ENCODE measurements at places on chromosomes 11 and 22.

GRCh38 chr11:44777209-44778194 lies 50.7 kb downstream of the TSPAN18 start:
- no peak for DNase-seq

DNA sequence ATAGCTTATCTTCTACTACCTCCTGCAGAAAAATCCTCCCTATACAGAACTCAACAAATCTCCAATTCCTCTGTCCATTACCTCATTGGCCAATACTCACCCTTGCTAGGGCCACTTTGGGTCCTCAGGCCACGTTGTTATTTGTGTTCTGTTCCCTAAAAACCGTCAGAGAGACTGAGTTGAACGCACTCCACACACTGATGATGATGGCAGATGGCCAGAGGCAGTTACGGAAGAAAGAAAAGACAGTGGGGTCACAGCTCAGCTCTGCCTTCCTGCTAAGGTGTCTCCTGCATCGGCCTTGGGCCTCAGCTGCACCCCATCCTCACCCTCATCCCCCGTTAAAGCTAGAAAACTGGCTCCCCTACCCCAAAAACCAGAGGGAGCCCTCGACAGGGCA lies 66.2 kb downstream of the MICAL3 start:
- no peak for DNase-seq

- DNase-seq = peak; percentile 26
Measured at GRCh38 chr11:94543695-94544645, at the start of gene FUT4. Gene FUT4, plus strand, starts transcription at chr11:94543921. Its CDS starts 213 bp downstream, at chr11:94544134.

DNA sequence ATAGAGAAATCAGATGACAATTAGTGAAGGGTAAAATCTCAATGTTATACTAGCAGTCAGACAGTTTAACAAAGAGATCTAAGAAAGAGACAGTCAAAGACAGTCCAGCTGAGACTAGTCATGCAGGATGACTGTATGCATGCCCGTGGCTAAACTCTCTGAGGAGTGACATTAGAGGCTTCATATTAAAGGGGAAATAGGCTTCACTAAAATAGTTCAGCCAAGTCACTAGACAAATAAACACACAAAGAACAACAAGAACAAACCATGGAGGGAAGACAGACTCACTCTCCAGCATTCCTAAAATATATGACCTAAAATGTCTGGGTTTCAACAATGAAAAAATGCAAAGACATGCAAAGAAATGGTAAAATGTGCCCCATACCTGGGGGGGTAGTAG lies 18.6 kb upstream of the APLNR start:
- no peak for DNase-seq

DNA sequence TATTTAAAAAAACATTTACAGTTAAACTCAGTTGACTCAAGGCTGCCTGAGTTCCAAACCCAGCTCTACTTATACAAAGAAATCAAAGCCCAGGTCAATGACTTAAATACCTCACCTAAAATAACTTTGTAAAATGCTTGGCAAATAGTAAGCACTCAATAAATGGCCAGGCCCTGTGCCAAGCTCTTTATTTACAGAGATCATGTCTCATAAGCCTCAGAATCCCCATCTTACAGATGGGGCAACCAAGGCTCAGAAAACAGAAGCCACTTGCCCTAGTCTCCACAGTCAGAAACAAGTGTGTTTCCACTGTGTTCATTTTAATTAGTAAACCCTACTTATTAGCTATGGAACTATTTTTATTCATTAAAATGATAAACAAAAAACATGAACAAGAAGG lies 30.5 kb upstream of the TTC28 start:
- no peak for DNase-seq

DNA sequence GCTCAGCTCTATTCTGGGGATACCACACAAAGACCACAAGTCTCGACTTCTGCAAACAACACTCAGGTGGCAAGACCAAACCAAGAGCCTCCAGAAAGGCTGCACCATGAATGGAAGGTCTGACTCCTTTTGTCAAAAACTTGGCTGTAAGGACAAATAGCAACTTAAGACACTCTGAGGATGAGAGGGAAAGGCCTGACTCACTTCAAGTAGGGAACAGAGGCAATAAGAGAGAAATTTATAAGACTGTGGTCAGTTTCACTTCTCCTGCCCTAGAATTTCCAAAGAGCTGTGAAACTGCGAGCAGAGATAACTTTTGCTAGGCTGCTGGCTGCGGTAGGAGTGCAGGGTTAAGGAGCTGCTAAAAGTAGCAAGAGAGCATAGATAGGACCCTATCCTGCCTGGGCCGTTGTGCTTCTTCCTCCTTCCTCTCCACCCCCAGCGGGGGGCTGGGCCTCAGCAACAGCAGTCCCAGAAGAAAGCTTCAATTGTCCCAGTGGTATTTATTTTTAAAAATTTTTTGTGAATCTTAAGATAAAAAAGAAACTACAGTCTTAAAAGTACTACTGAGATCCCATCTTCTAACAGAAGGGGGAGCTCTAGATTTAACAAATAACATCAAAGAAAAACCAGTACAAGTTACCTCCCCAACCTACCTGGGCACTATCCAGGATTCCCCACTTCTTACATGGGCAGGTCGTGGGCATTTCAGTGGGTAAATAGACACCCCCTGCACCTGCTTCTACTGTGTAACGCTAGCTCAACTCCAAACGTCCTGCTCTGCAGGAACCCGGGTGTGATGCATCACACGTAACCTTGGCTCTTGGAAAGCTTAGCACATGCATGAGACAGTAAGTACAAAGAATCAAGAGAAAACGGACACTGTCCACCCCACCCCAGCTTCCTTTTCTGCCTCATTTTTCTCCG lies 66.4 kb downstream of the SGSM3 start:
- no peak for DNase-seq

GRCh38 chr22:23065495-23066122 lies 4.7 kb upstream of the GNAZ start:
- DNase-seq = no peak

DNA sequence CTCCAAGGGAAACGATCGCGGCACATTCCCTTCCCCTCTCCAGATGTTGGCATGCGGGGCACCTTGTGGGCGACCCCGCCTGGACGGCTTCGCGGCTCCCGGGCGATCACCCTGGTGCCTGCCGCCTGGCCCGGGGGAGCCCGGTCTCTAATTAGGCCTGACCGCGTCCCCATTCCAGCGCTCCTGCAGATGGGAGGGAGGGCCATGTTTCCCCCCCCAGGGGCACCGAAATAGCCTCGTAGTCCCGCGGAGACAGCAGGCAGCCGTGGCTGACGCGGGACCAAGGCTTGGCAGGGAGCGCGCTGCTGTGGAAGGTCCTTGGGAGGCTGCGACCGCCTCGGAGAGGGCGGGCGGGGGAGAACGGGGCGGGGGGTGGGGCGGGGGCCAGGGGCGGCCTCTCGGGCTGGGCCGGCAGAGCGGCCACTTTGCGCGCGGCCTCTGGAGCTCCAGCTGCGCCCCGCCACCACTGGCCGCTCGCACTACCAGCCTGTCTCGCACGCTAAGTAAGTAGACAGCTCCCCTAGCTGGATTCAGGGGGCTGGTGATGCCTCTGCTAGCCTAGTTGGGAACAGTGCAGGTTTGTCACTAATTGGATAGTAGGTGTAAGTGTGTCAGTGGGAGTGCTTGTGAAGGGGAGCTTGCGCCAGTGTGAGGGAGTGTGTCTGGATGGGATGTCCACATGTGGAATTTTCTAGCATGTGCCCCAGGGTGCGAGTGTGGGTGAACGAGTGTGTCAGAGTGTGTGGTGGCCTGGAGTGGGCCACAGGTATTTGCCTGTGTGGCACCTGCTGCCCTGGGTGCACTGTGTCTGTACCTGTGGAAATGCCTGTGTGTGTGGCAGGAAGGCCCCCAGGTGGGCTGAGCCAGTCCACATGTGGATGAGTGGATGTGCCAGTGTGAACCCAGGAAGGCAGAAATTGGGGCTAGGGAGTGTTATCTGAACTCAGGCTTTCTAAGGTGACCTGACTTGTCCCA lies at the start of gene INSC:
Gene INSC (plus strand): TSS at position 423 of the 975 bp plus-strand sequence. CDS start 34,252 bp downstream, outside the sequence.
- no peak for DNase-seq

DNA sequence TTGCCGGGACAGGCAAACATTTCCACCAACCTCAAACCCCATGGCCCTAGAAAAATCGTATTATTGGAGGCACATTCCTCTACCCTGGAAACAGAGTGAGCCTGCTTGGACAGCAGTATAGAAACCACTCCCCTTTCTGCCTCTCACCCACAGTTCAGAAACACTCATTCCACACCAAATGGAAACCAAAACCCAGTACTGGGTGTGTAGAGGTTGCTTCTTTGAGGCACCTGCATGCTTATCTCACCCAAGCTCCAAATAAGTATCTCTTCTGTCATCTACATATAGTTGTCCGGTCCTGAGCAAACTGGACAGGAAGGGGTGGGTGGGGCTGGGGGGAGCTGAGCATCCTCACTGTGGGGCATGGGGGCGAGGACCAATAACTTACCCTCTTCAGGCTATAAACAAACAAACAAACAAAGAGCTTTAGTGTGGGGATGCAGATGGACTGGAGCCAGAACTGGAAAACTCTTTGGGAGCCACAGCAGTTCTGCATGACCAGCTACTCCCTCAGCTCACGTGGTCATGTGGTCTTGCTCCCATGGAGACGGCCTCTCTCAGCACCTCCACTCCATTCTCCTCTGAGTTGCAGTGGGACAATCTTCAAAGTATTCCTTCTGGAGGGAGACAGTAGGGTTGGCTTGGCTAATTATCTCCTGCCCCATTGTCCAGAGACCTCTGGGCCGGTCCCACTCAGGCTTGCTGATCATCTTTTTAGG lies 1.0 kb upstream of the PLAAT2 start:
- DNase-seq = no peak

GRCh38 chr22:41995211-41995610 lies 3.4 kb upstream of the WBP2NL start:
- no peak for DNase-seq

- DNase-seq = no peak
Measured at GRCh38 chr22:32854351-32854804, 52.9 kb downstream of the TIMP3 start.

GRCh38 chr22:41435560-41435959 lies 11.0 kb downstream of the TOB2 start:
- DNase-seq = no peak

DNA sequence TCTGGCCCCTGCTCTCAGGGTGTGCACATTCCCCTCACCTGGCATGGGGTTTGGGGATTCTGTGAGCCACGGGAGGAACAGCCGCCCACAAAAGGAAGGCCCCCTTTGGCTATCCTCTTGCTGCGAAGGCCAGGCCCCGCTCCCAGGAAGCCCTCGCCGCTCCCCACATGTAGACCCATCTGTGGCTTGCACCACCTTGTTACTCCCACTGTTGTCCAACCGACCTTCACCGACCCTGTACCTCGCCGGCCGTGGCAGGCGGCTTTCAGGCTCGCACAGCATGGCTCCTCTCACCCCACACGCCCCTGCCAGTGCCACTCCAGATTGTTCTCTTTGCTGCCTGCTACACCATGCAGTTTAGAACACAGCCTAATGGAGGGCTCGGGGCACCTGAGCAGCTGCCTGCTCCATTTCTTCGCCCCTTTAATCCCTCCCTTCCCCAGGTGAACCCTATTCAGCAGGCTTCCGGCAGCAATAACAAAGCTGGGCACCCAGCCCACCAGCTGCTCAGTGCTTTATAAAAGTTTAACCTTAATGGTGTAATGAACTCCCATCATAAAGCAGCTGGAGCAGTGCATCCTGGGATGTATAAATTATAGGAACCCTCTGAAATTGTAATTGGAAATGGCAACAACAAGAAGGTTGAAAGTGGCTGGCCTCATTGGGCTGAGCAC lies 10.7 kb downstream of the DAGLA start:
- DNase-seq = no peak

DNA sequence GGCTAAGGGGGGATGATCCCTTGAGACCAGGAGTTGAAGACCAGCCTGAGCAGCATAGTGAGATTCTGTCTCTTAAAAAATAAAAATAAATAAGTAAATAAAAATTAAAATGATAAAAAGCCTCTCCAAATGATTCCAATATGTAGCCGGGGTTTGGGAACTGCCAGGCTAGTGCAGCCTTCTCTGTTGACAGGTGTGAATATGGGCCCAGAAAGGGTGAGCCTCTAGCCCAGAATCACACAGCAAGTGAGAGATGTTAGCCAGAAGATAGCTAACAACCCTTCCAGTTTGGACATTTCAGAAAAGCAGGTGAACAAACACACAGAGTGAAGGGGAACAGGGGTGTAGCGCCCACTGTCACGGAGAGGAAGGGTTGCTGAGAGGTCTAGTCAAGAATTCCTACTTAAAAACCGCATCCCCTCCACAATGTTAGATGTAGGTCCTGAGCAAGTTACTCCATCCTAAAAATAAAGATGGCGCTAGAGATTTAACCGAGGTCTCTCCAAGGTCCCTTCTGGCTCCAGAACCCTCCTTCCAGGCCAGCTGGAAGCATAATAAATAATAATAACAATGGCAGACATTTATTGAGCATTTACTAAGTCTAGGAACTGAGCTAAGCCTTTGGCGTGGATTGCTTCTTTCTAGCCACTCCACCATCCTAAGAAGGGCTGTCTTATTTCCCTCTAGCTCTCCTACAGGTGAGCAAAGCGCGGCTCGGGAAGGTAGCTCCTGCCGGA lies 51.6 kb downstream of the CYTH4 start:
- no peak for DNase-seq

- DNase-seq = no peak
Measured at GRCh38 chr11:83042964-83043711, 28.6 kb downstream of the RAB30 start.

DNA sequence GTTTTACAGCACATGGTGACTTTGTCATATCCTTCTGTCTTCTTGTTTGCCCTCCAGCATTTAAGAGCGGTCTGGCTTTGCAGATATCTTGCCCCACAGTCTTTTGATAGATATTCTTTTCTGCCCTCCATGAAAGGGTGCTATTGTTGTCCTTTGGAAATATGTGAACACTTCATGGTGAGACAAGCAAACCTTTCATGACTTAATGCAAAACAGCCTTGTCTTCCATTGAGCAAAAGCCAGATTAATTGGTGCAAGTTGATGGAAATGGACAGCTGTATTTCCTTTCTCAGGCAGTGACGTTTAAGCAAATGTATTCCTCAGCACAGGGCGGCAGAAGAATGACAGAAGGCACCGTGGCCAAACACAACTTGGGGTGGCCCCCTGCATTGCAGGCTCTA lies 4.4 kb downstream of the DCPS start:
- no peak for DNase-seq

- no peak for DNase-seq
Measured at GRCh38 chr11:61883327-61883726, 8.0 kb downstream of the FADS3 start.

DNA sequence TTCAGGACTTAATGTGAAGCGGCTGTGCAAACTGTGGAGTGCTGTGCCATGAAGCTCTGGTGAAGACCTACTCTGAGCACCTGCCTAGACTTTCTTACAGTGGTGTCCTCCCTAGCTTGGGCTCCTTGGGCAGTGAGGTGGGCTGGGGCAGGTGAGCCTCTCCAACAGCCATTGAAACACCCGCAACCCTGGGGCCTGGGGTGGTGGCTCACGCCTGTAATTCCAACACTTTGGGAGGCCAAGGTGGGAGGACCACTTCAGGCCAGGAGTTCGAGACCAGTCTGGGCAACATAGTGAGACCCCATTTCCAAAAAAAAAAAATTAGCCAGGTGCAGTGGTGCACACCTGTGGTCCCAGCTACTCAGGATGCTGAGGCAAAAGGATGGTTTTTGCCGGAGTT lies 14.3 kb upstream of the SEC14L3 start:
- no peak for DNase-seq

GRCh38 chr11:86418106-86418505 lies 43.4 kb downstream of the CCDC81 start:
- DNase-seq = no peak

- DNase-seq = no peak
Measured at GRCh38 chr11:117973503-117973860, 12.7 kb upstream of the IL10RA start.

Measured in stimulated activated CD8-positive, alpha-beta memory T cell treated with anti-CD3 and anti-CD28 coated beads, Interleukin-2, amount 100 ng/mL, for 1 hour (primary cell).